ENCODE measurements at places on chromosomes 7 and 10. TPM values are rescaled to one million over a fixed set of nuclear protein-coding genes. Genes with fewer than 3 reads are reported as not detected.

DNA sequence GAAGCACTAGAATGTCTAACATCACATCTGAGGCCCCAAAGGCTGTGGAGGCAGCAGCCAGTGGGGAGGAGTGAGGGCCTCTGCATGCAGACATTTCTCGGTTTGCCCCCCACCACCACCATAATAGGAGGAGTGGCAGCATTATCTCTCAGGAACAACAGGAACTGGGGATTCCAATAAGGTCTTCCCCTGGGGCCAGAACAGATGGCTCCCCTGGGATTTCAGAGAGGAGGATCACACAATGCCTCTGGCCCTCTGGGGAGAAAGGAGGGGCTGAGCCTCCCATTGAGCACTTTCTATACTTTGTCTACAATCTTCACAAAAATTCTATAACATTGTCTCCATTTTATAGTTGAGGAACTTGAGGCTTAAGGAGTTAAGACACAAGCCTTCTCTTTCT lies 61.1 kb downstream of the GRID1 start:
- no peak for DNase-seq

DNA sequence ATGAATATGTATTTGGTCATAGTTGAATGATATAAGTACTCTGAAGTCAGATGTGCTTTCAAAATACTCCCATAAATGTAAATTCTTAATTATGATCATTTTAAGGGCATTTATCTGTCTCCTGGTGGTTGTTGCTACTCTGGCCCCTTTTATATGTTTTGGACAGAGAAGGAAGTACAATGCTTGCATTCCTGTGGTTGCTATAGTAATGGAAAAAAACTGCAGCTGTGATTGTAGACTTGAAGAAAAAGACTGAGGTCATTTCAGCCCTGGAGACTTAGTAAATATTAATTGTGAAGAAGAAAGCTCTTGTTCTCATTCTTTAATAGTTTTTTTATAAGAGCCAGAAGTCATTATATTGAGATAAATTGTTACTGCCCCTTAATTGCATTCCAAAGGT lies 70.2 kb upstream of the FERD3L start:
- peak; percentile 93 for DNase-seq

PDZD7 gene
- 1.2 TPM for total RNA-seq

- peak; percentile 69 for DNase-seq
Observed at GRCh38 chr10:50993771-50994251, 80.5 kb upstream of the PRKG1 start.

DNA sequence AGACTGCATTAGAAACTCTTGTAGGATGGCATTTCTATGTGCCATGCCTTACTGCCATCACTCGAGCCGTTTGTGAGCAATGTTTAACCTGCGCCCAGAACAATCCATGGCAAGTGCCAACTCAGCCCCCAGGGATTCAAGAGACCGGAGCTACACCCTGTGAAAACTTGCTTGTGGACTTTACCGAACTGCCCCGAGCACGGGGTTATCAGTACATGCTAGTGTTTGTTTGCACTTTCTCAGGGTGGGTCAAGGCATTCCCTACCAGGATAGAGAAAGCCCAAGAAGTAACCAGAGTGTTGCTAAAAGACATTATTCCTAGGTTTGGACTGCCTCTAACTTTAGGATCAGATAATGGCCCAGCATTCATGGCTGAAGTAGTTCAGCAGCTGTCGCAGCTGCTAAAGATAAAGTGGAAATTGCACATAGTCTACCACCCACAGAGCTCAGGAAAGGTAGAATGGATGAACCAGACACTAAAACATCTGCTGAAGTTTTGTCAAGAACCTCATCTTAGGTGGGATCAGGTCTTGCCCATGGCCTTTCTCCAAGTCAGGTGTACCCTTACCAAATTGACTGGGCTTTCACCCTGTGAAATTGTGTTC lies 8.9 kb upstream of the CYREN start:
- no peak for DNase-seq

ALOX5 gene
- not detected for total RNA-seq

All from LHCN-M2 (cell line).